ENCODE measurements at places on chromosomes 12 and 14. TPM values are rescaled to one million over a fixed set of nuclear protein-coding genes. Genes with fewer than 3 reads are reported as not detected.

DNA sequence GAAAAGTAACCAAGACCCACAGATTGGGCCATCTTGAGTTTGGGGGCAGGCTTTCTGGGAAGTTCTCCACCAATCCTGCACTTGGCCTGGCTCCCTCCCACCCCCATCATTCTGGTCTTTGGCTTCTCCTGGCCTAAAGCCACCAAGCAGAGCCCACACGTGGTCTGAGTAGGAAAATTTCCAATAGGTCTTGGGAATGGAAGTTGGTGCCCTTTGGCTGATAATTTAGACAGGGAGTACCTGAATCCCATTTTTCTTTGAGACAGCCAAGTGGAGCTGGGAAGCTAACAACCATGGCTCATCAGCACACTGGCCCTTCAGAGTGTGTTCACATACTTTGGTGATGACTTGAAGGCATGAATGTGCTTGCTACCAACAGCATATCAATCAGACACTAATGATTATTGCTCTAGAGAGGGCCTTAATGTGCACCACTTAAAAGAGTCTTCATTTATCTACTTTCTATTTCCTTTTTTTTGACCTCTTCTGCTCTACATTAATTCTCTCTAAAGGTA, 156.0 kb downstream of the EGLN3 start:
- no peak for DNase-seq

GRCh38 chr12:53726341-53726740, 911 bp downstream of the CALCOCO1 start:
- DNase-seq: no peak

DNA sequence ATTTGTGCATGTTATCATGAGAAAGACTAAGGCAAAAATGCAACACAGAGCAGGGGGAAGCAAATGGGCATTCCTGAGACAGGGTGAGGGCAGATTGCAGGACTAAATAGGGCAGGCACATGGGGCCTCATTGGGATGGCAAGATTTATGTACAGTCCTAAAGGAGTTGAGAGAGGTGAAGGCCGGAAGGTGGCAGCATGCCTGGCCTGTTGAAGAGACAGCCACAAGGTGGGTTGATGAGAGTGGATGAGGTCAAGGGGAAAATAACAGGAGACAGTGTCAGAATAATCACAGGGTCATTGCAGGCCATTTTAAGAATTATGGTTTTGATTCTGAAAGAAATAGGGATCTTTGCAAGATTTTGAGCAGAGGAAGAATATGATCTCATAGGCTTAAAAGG, 21.0 kb downstream of the PAH start:
- DNase-seq: no peak

The KRT78 gene
- total RNA-seq: 0.36 TPM

- no peak for DNase-seq
Measured at GRCh38 chr14:23603103-23603502, 24.5 kb upstream of the JPH4 start.

- DNase-seq: peak; percentile 9
Measured at GRCh38 chr14:63840981-63841380, 11.8 kb upstream of the SYNE2 start.

DNA sequence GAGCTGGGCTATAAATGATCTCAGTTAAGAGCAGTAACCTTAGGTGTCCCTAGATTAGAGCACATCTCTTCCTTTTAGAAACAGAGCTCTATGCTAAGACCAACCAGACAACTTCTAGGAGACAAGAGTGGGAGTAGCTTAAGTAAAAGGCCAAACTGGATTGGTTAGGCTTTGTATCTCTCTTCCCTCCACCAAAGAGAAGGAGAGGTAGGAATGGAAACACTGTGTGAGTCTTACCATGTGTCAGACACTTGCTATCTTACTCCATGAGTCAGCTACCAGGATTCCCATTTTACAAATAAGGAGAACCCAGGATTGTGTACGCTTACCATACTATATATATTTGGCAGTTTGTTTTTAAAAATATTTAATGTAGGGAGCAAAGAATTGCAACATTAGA, 122.9 kb downstream of the PAX9 start:
- no peak for DNase-seq

The CELA1 gene
- total RNA-seq: not detected

GRCh38 chr12:132238884-132239283, 90.5 kb downstream of the GALNT9 start:
- DNase-seq: no peak

The ZBTB39 gene
- total RNA-seq: 2.6 TPM

- no peak for DNase-seq
Measured at GRCh38 chr12:10128687-10129086, 1.3 kb downstream of the CLEC7A start.

GRCh38 chr14:39704594-39704993, 272.4 kb upstream of the FBXO33 start:
- DNase-seq: no peak

GRCh38 chr12:105220929-105221290, 15.1 kb downstream of the APPL2 start:
- no peak for DNase-seq

The NXPH4 gene
- total RNA-seq: 1.7 TPM

- no peak for DNase-seq
Measured at GRCh38 chr14:37620856-37621255, 25.4 kb downstream of the TTC6 start.

- no peak for DNase-seq
Measured at GRCh38 chr14:98456231-98456630, 815.8 kb downstream of the BCL11B start.

The TSPAN9 gene
- total RNA-seq: 37.6 TPM

GRCh38 chr14:64801800-64802199, 77.9 kb downstream of the SPTB start:
- peak; percentile 20 for DNase-seq

DNA sequence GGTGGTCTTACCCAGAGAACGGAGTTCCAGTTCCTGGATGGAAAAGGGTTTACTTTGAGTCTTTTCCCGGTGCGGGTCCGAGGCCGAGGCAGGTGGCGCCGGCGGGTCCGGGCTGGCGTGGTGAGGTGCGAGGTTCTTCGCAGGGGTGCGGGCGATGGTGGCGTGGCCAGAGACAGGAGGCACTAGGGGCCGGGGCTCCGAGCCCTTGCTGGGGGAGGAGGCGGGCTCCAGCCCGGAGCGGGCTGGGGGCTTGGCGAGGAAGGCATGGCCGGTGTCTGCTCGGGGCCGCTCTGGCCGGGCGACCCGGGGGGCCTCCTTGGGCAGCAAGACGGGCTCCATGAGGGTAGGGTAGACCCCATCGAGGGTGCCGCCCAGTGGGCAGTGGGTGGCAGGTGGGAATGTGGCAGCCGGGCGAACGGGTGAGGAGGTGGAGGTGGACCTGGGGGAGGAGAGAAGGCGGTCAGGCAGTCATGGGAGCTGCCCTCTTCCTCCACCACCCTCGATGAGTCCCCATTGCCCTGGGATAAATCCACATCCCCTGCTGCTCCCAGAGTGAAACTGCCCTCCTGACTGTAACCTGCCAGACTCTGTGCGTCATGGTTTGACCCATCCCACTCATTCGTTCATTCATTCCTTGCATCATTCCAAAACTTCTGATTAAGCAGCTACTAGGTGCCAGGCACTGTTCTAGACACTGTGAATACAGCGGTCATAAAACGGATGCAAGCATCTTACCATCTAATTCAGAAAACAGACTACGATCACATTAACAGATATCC, 42.0 kb downstream of the RFLNA start:
- DNase-seq: no peak

DNA sequence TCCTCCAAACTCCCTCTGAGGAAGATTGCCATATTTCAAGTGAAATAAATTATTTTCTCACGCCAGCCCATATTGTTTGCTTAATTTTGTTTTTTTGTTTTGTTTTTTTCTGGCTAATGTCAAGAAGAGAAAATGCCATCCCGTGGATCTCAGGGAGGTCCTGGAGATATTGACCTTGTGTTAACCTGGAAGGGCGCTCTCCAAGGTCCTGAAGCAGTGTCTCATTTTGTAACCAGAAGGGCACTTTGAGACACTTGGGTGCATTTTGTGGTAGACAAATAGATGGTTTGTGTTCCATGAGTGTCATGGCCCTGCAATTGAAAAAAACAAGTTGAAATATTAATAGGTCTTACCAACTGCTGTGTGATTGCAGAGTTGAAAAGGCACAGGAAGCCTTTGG, 268.9 kb downstream of the SUDS3 start:
- no peak for DNase-seq

- DNase-seq: peak; percentile 81
Measured at GRCh38 chr12:122830517-122831214, 4.6 kb upstream of the HIP1R start.

DNA sequence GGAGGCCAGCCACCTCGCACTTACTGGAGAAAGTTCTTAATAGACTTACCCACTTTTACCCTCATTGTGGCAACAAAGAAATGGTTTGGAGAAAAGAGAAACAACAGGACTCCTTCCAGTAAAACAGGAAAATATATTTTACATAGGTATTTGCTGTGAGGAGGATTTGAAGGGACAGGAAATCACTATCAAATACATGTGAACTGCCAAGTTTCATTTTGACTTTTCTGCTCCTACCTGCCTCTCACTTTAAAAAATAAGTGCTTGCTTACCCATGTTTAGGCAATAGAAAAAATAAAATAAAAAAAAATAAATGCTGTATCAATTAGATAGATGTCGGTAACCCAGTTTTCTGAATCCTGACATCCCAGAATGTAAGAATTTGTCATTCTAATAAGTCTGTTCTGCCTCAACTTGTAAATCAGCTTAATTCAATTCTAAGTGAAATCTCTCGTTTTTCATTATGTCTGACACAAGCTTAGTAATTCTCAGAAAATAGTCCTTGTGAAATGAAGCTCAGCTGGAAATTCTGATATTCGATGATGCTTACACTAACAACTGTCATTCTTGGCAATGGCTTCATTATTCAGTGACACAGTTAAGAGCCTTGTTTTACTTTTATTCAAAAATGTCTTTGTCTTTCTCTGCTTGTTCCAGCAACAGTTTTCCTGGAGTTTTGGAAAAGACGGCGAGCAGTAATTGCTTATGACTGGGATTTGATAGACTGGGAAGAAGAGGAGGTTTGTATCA, 131.3 kb downstream of the SLC5A8 start:
- no peak for DNase-seq

DNA sequence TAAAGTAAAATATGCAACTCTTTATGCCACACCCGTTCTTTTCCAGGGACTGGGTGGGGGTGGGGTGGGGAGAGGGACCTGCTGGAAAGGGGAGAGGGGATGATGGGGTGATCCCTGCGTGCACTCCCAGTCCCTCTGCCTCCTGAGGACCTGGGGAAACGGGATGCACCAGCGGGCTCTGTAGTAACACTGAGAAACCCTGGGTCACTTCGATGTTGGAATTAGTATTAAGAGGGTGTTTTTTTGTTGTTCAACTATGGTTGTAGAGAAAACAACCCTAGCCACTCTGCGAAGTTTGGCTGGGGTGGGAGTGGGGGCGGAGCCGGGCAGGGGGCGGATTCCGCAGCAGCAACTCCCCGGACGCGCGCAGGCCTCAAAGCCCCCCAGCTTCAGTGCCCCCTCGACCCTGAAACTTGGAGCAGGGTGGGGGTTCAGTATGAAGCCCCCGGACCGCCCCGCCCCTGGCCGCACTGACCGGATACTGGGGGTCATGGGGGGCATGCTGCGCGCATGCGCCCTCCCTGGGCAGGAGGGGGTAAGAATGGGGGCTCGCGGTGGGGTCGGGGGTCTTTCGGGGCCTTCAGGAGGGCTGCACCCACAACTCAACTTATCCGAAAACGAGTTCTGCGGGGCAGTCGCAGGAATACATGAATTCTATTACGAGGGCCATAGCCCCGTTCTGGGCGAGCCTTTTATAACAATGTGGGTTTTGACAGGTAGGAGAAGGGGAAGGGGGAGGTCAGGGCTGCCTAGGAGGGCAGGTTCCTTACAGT, 1.3 kb upstream of the ARHGEF25 start:
- no peak for DNase-seq

DNA sequence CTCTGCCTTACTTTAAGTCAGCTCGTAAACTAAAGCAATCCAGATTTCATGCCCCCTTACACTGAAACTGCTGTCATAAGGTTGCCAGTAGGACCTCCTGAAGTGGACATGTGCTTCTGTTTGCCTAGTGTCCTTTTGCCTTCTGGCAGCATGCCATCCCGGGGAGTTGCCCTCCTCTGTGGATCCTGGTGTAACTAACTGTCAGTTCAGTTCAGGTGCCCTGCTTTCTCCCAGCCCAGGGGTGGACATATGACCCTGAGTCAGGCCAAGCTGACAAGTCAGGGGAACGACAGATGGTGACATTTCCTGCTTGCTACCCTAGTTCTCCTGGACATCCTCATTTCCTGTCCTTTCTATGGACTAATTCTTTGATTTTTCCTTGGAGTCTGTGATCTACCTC, 25.6 kb downstream of the AKAP6 start:
- no peak for DNase-seq

GRCh38 chr12:114852976-114853529, 169.1 kb upstream of the TBX3 start:
- DNase-seq: peak; percentile 10

DNA sequence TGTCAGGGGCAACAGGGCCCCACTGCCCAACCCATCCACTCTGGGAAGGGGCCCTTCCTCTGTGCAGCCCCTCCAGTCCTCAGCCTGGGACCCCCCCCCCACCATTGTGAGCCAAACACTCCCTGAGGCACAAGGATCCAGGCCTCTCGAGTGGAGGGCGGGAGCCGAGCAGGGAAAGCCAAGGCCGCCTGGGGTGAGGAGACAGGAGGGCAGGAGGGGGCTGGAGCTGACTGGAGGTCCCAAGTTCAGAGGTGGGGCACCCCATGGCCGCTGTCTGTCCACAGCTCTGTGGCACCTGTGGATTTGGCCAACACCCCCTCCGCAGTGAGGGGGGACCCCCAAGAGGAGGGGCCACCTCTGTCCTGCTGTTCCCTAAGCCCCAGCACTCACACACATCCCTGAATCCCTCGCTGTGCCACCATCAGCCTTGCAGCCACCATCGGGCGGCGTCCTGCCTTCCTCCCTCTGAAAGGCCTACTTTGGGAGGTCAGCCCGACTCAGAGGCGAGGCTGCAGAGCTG, 25.4 kb upstream of the C14orf180 start:
- no peak for DNase-seq

The NKX2-8 gene
- not detected for total RNA-seq

The CNTN1 gene
- not detected for total RNA-seq

DNA sequence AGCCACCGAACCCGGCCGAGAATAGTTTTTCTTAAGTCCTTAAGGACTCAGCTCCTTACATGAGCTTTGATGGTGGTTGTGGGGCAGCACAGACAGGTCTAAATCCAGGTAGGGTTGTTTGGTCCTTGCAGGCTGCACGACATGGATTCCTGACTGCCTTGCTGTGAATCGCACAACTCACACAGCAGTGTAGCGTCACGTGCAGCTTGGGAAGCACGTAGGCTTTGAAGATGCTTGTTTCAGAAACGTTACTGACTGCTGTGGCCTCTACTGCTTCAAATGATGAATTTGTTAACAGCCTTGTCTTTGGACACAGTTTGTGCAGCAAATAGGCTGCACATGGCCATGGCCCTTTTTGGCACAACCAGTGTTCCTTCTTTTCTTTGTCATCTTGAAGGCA, 29.9 kb downstream of the ZBTB42 start:
- no peak for DNase-seq

DNA sequence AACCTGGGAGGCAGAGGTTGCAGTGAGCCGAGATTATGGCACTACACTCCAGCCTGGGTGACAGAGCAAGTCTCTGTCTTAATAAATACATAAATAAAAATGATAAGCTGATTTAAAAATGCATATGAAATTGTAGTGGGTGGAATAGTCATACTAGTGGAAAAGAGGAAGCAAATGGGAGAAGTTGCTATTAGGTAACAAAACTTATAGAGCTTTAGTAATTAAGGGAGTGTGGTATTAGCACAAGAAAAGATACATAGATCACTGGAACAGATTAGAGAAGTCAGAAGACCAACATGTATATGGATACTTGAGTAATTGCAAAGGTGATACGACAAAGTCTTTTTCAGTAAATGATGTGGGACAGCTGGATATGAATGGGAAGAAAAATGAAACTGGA, 26.5 kb downstream of the TECPR2 start:
- no peak for DNase-seq
